CD4-positive, alpha-beta T cell treated with Interferon gamma for 1 hour (primary cell): ENCODE measurements at places on chromosomes 13 and 19.

DNA sequence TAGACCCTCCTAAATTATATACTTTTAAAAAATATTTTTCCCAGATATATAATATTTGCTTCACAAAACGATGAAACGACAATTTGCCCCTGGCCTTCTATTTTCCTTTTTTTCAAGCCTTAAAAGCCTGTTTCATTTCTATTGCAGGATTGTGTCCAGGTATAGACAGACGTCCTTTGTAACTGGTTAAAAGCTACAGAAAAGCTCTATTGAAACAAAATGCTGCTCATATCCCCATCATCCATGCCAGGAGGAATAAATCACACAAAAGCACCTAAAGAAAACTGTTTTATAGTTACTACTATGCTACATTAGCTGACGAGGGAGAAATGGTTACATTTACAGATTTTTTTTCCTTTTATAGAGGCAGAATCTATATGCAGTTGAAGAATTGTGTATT is 765.1 kb downstream of the DIAPH3 start:
- DNase-seq: no peak

DNA sequence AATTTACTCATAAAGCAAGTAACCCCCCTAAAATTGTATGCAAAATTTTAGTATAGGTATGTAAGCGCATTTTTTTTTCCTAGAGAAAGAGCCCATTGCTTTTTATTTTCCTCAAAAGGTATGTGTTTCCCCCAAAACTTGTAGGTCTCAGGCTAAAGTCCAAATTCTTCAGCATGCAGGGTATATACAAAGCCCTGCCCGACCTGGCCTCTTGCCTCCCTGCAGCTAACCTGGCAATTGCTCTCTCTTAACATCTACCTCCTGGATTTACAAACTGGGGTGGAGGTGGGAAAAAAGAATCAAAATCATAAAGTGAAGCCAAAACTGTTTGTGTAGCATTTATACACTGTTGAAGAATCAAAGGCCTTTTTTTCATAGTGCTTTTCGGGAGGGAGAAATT is 107.8 kb downstream of the KCNRG start:
- no peak for DNase-seq

GRCh38 chr19:42198676-42199439 is 18.6 kb downstream of the DEDD2 start:
- peak; percentile 78 for DNase-seq

- no peak for DNase-seq
Measured at GRCh38 chr13:43755844-43756243, 30.9 kb downstream of the ENOX1 start.

- no peak for DNase-seq
Measured at GRCh38 chr13:33479105-33479504, 193.6 kb upstream of the STARD13 start.

DNA sequence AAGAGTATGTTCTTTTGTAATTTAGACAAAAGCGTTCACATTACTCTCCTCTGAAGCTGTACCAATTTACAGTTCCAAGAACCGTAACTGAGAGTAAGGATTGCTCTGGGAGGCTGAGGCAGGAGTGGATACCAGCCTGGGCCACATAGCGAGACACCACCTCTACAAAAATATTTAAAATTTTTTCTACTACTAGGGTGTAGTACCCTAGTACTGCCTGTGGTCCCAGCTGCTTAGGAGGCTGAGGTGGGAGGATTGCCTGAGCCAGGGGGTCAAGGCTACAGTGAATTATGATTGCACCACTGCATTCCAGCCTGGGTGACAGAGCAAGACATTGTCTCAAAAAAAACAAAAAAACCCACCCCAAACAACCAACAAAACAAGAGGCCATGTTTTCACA is 12.1 kb upstream of the CYP2A6 start:
- no peak for DNase-seq

DNA sequence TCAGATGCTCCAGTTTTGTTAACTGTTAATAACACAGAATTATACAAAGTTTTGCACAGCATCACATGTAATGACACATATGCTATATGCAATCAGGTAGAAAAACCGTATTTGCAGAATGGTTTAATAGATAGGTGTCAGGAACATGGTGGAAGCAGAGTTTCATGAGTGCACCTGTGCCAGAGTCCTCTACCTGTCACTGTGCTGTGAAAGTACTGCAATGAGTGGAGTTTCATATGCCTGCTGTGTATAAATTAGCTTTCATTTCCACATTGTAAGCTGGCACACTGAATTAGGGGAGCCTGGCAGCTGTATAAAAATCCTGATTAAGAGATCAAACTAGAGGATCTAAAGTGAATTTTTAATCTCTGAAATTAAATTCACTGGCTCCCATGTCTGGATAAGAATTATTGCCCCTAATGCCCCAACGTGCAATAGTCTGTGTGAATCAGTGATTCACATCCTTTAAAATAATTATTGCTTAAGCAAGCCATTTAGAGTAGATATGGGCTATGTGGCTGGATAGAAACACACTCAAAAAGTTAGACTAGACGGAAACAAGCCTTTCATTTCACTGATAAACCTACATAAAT is 8.5 kb upstream of the EEF1AKMT1 start:
- no peak for DNase-seq

DNA sequence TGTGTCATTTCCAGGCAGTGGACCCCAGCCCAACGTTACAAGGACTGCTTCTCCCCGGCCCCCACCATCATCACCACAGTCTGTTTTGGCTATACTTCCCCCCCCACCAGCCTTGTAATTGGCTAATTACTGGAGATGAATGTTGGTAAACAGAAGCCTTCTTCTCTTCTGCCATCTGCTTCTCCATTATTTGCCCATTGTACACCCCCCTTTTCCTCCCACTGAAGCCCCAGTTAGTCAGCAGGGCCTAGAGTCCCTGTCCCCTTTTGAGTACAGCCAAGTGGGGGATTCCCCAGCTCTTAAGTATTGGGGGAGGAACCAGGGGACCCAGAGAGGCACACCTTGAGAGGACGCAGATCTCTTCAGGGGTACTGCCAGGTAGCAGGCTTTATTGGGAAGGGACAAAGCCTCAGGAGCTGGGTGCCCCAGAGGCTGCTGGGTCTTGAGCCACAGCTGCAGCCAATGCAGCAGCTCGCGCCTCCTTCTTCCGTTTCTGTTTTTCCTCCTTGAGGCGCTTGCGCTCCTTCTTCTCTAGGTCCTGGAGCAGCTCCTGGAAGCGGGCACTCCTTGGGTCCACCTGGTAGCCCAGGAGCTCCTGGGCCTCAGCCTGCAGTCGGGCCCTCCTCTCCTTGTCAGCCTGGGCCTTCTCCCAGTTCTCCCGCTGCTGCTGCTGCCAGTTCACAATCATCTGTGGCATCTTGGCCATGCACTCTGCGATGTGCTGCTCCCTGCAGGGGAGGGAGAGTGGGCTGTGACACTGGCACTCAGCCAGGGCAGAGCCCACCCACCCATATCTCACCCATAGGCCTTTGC is 3.0 kb downstream of the GADD45GIP1 start:
- no peak for DNase-seq

GRCh38 chr13:109275139-109275745 is 511.1 kb downstream of the IRS2 start:
- no peak for DNase-seq

DNA sequence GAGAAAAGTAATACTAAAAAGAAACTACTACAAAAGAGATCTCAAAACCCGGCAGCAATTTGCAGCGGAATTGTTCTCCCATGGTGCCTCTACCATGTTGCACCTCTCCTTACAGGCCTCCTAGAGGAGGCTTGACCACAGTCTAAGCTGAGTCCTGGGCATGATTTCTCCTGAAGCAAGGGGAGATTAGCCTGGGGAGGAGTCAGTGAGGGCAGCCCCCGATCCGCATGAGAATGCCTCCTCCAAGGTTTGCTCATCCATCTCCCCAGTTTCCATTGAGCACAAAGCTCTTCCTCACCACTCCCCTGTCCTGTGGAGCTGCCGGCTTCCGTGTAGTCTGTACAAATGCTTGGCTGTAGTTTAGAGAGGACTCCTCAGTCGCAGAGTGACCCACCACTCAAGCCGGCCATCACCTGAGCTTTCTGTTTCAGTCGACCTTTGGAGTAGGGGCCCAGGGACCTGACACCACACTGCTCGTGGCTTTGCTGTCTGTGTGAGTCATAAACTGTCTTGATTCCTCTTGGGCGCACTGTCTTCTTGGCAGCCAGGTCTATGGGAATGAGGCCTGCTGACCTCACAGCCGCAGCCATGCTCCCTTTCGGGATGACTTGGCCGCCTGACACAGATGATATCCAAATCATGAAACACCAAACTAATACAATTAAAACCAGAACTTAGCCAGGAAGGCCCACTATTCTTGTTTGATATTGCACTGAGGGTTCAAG is 72.3 kb downstream of the C1QTNF9 start:
- no peak for DNase-seq

DNA sequence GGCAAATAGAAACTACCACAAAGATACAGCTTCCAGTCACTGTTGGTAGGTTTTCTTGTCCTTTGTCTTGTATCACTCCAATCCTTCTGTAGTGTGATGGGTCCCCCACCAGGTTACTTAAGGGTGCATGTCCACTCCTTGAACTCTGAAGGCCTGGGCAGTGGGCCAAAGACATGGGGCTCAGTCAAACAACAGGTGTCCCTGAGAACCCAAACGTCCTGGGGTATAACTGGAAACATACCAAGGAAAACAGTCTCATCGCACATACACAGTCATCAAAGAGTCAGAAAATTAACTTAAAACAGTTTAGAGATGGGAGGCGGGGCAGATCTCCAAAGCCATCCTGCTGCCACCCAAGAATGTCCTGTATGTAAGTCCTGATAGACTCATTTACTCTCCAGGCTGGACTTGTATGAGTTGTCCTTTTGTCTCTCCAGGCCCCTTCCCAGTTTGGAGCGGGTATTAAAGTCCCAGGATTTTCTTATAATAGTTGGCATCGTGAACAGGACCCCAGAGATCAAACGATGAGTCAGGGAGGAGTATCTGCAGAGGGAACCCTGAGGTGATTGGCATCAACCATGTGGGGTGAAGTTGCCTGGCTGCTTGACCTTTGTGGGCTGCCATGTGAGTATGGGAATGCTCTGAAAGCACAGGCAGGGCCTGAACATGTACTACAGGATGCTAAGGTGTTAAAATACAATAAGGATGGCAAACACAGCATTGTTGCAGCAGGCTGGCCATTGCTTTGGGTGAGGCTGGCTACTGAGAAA is 613.2 kb upstream of the KLF12 start:
- no peak for DNase-seq

GRCh38 chr13:106129993-106130392 is 405.5 kb downstream of the EFNB2 start:
- DNase-seq: no peak

DNA sequence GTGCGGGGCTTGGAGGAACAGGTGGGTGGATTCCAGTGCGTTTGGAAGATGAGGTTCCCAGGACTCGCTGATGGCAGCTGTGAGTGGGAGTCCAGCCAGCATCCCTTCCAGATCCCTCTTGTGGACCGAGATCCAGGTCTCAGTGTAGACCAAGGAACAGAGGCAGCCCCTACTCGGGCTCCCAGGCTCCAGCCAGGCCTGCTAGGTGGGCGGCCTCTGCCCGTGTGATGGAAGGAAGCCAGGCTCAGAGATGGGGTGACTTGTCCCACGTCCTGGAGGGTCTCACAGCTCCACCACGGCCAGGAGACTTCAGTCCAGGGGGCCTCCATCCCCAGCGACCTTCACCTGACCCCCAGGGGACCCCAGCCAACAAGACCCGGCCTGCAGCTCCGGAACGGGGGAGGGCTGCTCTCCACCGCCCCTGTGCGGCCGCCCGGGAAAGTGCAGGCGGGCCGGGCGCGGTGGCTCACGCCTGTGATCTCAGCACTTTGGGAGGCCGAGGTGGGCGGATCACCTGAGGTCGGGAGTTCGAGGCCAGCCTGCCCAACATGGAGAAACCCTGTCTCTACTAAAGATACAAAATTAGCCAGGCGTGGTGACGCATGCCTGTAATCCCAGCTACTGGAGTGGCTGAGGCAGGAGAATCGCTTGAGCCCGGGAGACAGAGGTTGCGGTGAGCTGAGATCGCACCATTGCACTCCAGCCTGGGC is 729 bp upstream of the MADCAM1 start:
- peak; percentile 30 for DNase-seq

DNA sequence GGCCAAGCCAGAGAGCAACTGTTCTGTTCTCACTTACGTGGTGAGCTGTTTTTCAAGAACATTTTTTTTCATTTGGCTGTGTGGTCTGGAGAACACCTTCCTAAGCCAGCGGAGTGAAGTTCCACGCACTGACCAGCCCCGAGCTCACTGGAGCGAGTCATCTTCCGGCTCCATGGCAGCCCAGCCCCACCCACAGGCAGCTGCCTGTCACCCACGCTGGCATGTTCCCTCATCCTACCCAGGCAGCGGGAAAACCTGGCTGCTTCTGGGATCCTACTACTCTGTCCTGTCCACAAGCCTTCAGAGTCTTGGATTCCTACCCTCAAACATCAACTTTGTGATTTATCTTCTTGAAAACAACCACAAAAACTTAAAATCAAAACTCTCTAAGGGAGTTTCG is 76.2 kb downstream of the GGACT start:
- DNase-seq: no peak

GRCh38 chr13:33953203-33953602 is 135.3 kb downstream of the RFC3 start:
- no peak for DNase-seq

GRCh38 chr13:36665630-36666029 is 8.2 kb upstream of the SERTM1 start:
- no peak for DNase-seq

GRCh38 chr13:84649853-84650252 is 767.6 kb upstream of the SLITRK1 start:
- DNase-seq: no peak

- DNase-seq: no peak
Measured at GRCh38 chr19:1582201-1582600, 10.5 kb downstream of the MBD3 start.

DNA sequence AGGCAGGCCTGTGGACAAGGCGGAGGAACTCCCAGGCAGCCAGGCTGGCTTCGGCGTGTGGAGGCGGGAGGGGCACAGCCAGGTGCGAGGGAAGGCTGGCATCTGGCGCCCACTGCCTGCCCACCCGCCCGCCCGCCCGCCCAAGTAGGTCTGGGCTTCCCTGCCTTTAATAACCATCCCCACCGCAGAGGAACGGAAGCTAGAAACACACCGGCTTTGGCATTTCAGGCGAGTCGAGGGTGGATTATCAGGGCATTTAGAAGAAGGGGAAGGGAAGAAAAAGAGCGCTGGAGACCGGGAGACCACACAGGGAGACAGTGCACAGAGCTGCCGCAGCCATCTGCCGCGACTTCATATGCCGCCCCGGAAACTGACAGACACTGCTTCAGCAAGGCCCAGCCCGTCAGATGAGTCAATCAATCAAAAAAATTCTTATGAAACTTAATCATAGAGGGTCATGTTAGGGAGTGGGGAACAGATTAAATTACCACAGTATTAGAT is 199.7 kb downstream of the TSHZ3 start:
- no peak for DNase-seq

- DNase-seq: no peak
Measured at GRCh38 chr19:8831832-8832131, 322 bp downstream of the ZNF558 start.

GRCh38 chr19:41566001-41566400 is 10.0 kb upstream of the CEACAM21 start:
- no peak for DNase-seq

DNA sequence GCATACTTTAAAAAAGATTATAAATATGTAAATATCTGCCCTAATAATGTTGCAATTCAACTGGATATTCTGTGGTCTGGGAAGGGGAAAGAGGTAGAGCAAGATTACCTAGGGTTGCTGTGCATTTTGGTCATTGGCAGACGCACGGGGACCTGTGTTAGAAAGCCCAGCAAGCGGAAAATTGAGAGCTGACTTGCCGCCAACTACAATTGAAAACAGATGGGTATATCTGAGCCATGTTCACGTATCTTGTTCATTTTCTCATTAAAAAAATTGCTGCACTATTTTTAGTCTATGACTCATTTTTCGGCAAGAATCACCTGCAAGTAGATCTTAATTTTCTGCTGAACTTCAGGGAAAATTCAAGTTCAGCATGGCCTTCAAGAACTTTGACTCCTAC is 308.5 kb upstream of the TMTC4 start:
- no peak for DNase-seq
